Stimulated activated CD8-positive, alpha-beta memory T cell treated with anti-CD3 and anti-CD28 coated beads, Interleukin-4, amount 100 ng/mL, for 4 hours (primary cell): ENCODE measurements at places on chromosomes 4 and X.

- no peak for DNase-seq
Observed at GRCh38 chrX:69424910-69425309, 79.2 kb upstream of the NALF2 start.

DNA sequence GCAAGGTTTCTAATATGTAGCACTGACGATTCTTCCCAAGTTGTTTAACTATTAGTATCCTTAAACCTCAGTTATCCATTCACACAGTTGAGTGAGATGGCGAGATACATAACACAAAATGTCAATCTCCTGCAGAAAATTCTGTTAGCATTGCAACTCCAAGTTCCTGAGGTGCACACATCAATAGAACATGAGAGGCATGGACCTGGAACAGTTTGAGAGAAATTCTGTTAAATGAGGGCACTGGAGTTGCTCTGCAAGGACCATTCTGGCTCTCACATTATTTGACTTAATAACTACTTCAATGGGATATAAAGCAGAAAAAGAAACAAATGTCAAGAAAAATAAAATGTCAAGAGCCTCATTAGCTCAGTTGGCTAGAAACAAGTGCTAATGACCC lies 301.2 kb upstream of the DIAPH2 start:
- DNase-seq, result no peak

- no peak for DNase-seq
Observed at GRCh38 chr4:74098427-74098994, 484 bp downstream of the CXCL2 start.

- DNase-seq, result no peak
Observed at GRCh38 chr4:23441530-23442069, 448.2 kb downstream of the PPARGC1A start.

DNA sequence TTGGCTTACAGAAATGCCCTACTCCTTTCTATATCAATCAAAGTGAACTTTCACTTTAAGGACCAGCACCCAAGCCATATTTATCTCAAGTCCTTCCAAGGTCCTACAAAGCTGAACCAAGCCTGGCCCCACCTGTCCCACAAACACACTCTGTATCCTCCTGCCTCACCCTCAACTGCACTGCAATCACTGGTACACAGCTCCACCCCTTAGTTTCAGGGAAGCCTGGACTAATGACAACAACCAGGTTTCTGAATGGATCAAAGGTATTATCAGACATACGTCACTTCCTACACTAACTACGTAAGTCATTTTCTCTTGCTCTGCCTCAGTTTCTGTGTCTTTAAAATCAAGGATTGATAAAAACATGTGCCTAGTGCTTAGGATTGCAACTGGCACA lies 205.6 kb upstream of the HS3ST1 start:
- no peak for DNase-seq

DNA sequence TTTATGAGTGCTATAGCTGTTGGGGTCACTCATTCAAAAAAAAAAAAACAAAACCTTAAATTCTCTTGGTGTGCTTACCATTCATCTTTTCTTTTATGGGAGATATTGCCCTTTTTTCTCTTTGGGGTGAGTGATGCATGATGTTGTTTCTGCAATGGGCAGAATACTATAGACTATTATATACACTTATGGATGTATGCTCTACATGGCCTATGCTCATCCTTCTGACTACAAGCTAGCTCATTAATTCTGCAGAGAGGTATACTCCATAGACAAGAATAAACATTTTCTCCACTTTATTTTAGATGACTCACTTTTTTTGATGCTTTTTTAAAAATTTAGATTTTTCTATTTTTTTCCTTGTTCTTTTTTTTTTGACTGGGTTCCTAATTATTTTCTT lies 160.3 kb upstream of the ANK2 start:
- DNase-seq, result no peak

DNA sequence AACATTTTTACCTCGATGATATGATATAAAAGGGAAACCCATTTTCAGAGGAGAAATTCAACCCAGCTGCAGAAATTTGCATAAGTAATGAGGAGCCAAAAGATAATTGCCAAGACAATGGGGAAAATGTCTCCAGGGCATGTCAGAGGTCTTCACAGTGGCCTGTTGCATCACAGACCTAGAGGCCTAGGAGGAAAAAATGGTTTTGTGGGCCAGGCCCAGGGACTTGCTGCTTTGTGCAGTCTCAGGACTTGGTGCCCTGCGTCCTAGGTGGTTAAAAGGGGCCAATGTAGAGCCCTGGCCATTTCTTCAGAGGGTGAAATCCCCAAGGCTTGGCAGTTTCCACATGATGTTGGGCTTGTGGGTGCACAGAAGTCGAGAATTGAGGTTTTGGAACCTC lies 106.9 kb downstream of the CPXCR1 start:
- DNase-seq, result no peak

- DNase-seq, result no peak
Observed at GRCh38 chr4:25320773-25321172, 8.2 kb downstream of the ZCCHC4 start.

DNA sequence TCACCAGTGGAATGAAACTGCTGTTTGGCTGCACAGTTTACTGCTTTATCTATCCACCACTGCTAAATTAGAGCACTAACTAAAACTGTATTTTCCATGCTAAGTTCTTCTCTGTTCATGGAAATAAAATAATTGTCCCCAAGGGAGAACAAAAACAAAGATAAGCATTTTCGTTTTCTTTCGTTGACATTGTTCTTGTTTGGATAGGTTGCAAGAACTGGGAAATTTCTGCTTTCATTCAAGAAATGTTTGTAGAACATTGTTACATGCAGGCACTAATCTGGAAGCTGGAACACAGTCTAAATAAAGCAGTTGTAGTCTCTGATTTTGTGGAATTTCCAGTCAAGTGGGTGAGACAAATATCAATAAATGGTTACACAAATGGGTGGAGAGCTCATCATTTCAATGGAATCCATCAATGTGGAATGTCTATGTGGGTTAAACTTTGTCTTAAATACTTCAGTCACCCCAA lies 5.8 kb upstream of the CXCL8 start:
- no peak for DNase-seq

DNA sequence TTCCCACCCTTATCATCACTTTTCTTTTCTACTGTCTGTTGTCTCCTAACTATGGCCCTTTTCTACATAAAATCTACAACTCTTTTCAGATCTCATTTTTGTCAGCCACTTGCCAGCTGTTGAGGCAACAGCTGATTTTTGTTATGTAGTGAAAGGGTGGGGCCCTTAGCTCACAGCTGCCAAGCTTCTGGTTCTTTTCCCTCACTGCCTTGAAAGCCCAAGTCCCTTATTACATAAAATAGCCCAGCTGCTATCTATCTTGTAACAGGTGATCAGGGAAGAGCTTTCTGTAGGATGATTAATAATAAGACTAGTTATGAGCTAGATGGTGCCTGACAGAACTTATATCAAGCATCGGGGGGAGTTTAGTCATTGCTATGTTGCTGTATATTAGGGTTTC lies 45.9 kb downstream of the ADGRL3 start:
- no peak for DNase-seq

GRCh38 chrX:7690842-7691241 lies 152.1 kb upstream of the VCX start:
- DNase-seq, result no peak

GRCh38 chr4:157929486-157929885 lies 243.3 kb downstream of the GASK1B start:
- DNase-seq, result no peak

GRCh38 chr4:4853921-4854648 lies 5.4 kb upstream of the MSX1 start:
- no peak for DNase-seq

DNA sequence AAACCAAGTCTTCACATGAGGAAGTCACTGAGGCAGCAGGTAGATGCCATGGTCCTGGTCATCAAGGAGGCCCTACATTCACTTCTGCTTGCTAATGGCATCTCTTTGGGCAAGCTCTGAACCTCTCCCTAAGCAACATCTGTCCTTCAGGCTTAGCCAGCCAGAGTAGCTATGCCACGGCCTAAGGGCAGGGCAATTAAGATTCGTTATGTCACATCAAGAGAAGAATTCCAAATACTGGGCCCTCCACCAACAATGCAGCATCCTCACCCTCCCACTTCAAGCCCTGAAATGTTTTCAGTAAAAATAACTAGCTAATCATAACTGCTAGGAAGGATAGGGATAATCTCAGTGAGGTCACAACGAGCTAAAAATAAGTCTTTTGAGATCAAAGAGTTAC lies 120.7 kb upstream of the HCCS start:
- DNase-seq, result no peak

GRCh38 chr4:77820649-77821561 lies 1.7 kb upstream of the CNOT6L start:
- DNase-seq, result no peak

GRCh38 chr4:143407474-143407873 lies 70.8 kb downstream of the GAB1 start:
- no peak for DNase-seq

DNA sequence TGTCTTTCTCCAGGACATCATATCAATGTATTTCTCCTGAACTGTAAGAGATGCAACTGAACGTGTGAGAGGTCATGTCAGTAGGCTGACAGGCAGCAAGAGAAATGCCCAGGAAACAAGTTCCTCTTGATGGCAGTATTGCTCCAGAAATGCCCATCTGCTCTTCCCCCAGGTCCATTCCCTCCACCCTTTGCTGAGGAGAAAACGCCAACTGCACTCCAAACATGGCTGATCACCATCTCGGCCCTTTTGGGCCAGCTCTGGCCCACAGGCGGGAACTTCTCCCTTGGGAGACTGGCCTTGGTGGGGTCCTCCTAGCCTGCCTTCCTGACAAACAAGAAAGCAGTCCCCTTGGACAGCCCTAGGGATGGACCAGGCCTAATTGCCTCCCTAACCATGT lies 276.5 kb upstream of the AGTR2 start:
- no peak for DNase-seq

DNA sequence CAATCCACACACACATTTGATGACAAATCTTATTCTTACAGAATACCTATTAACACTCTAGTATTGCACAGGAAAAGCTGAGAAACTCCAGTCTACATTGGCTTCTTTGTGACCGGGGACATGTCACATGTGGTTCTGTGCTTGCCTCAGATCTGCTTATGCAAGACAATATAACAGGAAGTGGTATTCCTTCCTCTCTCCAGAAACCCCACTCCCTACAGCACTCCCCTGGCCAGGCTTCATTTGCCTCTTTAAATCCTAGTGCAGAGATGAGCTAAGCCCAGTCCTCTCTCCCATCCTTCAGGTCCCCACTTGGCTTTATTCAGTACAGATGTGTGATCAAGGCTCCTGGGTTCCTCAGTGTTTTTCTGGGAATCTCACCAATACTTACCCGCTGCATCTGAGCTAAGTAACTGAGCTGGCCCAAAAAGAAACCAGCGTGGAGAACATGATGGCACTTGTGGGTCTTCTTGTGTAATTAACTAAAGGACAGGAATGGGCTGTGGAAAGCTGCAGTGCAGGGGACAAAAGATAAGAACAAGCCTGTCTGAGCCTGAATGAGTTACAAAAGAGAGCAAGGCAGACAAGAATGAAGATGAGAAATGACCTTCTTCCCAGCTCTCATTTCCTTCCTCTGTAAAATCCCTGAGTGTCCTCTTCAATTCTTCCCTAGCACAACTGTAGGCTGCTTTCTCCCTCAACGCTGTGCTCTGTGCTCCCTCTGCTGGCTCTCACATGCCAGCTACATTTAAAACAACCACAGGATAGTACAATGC lies 105.6 kb downstream of the HNRNPD start:
- no peak for DNase-seq

GRCh38 chrX:16022580-16023200 lies 100.7 kb upstream of the GRPR start:
- DNase-seq, result no peak

DNA sequence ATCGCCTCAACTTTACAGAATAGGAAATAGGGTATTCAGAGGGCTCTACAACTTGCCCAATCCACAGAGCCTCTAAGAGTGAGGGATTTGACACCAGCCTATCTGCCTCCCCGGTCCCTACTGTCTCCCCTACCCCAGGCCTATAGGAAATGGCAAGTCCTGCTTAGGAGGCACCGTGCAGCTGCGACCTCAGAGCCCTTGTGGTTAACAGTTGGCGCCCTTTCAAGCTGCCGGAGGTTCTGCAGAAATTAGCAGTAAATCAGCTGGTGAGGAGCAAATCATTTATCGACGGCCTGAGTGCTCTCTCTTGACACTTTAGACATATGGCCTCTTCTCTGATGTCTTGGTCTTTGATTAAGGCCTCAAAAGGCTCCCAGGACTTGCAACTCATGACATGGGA lies 96.9 kb downstream of the CLNK start:
- DNase-seq, result no peak

DNA sequence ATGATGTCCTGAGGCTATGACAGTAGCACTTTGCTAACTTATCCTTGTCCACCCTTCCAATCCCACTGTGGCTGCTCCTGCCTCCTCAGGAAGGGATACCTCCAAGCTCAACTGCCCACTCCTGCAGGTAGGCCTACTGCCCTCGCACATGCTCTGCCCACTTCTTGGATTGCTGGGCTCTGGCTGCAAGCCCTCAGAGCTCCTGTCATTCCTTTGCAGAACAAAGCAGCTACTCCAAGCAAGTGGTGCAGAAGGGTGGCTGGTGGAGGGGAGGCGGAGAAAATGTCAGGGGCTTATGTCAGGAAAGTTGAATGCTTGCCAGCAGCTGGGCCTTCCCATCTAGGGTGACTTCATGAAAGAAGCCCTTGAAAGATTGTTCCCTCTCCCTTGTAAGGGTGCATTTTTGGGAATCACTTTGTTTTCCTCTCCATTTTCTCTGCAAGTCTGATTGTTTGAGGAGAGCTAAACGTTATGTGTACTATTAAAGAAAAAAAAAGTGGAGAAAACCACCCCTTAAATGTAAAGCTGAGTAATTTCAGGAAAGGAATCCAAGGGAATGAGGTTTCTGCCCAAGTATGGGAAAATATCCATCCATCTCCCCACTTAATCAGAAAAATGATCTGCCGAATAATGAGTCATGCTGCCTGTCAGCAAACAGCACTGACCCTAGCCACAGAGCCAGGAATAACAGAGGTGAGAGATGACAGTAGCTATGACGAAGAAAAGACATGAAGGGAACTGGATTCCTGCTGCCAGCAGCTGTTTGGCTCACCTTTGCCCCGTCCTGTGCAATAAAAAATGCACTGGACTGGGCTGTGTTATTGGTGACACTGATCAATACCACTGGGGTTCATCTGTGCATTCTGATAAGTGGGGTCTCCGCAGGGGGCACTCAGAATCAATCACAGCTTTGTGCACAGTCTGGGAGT lies 102.0 kb downstream of the RTL5 start:
- DNase-seq, result no peak

DNA sequence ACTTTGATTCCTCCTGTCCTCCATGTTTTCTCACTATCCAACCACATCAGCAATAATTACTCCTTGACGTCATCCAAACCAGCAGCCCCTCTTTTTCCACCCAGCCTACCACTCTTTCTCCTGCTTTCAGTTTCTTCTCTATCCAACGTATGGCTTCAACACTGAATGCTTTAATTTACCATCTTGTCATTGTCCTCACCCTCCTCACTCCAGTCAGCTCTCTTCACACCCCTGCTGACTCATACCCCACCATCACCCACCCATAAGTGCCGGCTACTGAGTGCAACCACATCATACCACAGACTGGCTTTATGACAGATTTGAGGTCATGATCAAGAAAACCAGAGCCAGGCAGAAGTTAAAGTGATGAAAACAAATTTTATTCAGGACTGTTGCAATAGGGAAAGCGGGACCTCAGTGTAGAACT lies 9.8 kb upstream of the ANXA5 start:
- DNase-seq, result no peak
